ENCODE measurements at places on chromosomes 7 and 10. TPM values are rescaled to one million over a fixed set of nuclear protein-coding genes. Genes with fewer than 3 reads are reported as not detected.

Gene C7orf57
- polyA plus RNA-seq: not detected

GRCh38 chr10:113485736-113486135, 67.1 kb upstream of the HABP2 start:
- H3K36me3 ChIP-seq: no peaks in the 10 kb centered on the region
- H3K4me3 ChIP-seq: no peak overlapping the region
- no peaks in the 10 kb centered on the region for H3K4me1 ChIP-seq
- H3K27ac ChIP-seq: no peak overlapping the region
- H3K27me3 ChIP-seq: no peaks in the 10 kb centered on the region
- DNase-seq: no peak

GRCh38 chr10:88670497-88670896, 6.3 kb downstream of the LIPF start:
- H3K27ac ChIP-seq: no peak overlapping the region
- H3K36me3 ChIP-seq: no peaks in the 10 kb centered on the region
- H3K4me3 ChIP-seq: no peak overlapping the region
- no peaks in the 10 kb centered on the region for H3K27me3 ChIP-seq

DNA sequence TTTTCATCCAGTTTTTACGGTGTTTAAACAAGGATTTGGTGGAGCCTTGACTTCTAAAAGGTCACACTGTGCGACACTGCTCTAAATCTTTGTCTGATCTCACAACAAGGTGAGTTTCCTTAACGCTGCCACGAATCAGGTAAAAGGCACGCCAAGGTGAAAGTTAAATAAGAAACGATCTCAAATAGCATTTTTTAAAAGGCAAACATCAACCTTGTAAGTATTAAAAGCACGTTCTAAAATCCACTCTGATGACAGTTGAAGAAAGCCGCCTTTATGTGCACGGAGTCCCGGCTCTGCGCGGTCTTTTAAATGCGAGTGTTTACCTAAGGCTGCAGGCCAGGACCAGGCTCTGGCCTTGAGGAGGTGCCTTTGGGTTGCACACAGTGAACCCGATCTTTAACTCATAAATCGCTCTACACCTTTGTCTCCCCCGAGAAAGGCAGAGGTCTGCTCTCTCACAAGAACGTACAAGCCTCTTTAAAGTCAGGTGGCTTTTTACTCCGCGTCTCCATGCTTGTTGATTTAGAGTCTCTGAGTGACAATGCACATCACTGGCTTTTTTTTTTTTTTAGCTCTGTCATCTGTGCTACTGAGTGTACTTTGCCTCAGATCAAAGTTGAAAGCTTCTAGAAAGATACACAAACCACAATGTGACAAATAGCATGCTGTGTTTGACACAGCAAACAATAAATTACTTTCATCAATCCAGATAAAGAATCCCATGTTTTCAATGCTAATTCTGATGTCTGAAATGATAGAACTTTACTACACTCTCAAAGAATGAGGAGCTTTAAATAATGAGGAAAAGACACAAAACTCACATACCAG, 25.9 kb upstream of the RNF32 start:
- no peaks in the 10 kb centered on the region for H3K36me3 ChIP-seq
- no peak for DNase-seq
- H3K27ac ChIP-seq: no peak overlapping the region
- no peaks in the 10 kb centered on the region for H3K4me1 ChIP-seq
- no peak overlapping the region for H3K4me3 ChIP-seq

GRCh38 chr10:74822101-74822500, 4.3 kb upstream of the KAT6B start:
- H3K4me1 ChIP-seq: peaks cover 4% of the 10 kb centered on the region
- no peak overlapping the region for H3K4me3 ChIP-seq
- no peak overlapping the region for H3K27ac ChIP-seq
- no peaks in the 10 kb centered on the region for H3K36me3 ChIP-seq

Gene PRKRIP1
- 26.9 TPM for polyA plus RNA-seq

Gene HGF
- 1.2 TPM for polyA plus RNA-seq

DNA sequence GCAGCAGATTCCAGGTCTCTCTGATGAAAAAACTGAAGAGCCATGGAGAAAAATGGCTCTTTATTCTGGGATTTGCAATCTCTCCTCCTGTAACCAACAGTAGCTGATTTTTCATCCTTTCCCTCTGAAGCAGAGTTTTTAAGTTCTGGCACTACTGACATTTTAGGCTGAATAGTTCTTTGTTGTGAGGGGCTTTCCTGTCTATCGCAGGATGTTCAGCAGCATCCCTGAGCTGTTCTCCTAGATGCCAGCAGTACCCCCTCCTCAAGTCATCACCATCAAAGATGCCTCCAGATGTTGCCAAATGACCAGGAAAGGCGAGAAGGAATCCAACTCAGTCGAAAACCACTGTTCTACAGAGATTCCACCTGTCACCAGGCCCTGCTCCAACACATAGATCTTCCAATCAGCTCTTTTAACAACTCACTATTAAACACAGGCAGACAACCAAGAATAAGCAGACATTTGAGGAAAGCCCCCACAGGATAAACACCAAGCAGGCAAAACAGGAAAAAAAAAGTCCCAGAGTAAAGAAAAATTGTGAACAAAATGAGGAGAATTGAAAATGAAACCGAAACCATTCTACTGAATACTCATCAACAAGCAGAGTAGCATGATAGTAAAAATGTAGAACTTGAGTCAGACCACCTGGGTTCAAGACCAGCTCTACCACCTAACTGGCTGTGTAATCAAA, 124.8 kb downstream of the MPP7 start:
- DNase-seq: no peak
- no peak overlapping the region for H3K27ac ChIP-seq
- H3K36me3 ChIP-seq: no peaks in the 10 kb centered on the region
- H3K4me1 ChIP-seq: no peaks in the 10 kb centered on the region
